ENCODE measurements at places on chromosomes 1 and 21.
A peak's percentile ranks its signal among the peaks of the same experiment; 100 is the strongest.

DNA sequence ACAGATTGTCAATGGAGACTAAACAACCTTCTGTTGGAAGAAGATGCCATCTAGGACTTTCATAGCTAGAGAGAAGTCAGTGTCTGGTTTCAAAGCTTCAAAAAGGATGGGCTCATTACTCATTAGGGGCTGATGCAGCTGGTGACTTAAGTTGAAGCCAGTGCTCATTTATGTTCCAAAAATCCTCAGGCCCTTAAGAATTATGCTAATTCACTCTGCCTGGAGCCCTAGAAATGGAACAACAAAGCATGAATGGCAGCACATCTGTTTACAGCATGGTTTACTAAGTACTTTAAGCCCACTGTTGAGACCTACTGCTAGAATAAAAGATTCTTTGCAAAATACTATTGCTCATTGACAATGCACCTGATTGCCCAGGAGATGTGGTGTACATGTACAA lies 63.7 kb downstream of the TTC3 start:
- no peaks in the 10 kb centered on the region for H3K27me3 ChIP-seq
- no peak overlapping the region for H3K4me3 ChIP-seq
- no peak for DNase-seq

DNA sequence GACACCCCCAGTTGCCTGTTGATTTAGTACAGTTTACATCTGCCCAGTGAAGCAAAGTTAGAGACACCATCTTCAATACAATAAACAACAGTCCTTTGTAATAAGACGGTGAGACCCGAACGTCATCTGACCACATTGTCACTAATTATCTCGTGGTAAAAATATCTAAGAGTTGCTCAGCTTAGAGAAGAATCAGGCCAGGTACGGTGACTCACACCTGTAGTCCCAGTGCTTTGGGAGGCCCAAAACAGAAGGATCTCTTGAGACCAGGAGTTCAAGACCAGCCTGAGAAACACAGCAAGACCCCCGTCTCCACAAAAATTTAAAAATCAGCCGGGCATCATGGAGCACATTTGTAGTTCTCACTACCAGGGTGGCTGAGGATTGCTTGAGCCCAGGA lies 53.5 kb downstream of the CD34 start:
- H3K27ac ChIP-seq, result no peak overlapping the region
- H3K4me1 ChIP-seq, result peaks cover 5% of the 10 kb centered on the region
- no peaks in the 10 kb centered on the region for H3K27me3 ChIP-seq
- no peak overlapping the region for H3K4me3 ChIP-seq

GRCh38 chr1:180921891-180922630 lies 9.4 kb downstream of the KIAA1614 start:
- H3K4me3 ChIP-seq, result peak overlapping the region; percentile 56
- H3K27me3 ChIP-seq, result no peaks in the 10 kb centered on the region
- H3K36me3 ChIP-seq, result no peaks in the 10 kb centered on the region
- H3K4me1 ChIP-seq, result peaks cover 27% of the 10 kb centered on the region

DNA sequence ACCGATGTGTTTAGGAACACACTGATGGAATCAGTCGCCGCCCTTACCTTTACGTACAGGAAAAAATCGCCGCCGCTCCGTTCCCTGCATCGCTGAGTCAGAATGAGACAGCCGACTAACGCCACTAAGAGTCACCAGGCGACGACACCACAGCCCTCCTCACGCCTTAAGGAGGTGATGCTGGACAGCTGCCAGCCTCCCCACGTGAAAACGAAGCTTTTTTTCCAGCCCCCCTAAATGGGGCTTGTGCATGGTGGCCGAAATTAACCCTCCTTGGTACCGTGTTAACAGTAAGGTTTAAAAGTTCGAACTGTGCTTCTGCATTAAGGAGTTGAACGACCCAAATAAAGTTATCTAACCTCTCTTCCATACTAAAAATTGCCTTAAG lies 511 bp downstream of the DNTTIP2 start:
- H3K36me3 ChIP-seq, result peaks cover 41% of the 10 kb centered on the region
- no peak for DNase-seq
- peak overlapping the region; percentile 95 for H3K4me3 ChIP-seq
- no peak overlapping the region for H3K27ac ChIP-seq

GRCh38 chr1:237012361-237012760 lies 8.1 kb upstream of the MT1HL1 start:
- H3K27me3 ChIP-seq, result no peaks in the 10 kb centered on the region
- H3K4me3 ChIP-seq, result no peak overlapping the region
- H3K36me3 ChIP-seq, result no peaks in the 10 kb centered on the region

DNA sequence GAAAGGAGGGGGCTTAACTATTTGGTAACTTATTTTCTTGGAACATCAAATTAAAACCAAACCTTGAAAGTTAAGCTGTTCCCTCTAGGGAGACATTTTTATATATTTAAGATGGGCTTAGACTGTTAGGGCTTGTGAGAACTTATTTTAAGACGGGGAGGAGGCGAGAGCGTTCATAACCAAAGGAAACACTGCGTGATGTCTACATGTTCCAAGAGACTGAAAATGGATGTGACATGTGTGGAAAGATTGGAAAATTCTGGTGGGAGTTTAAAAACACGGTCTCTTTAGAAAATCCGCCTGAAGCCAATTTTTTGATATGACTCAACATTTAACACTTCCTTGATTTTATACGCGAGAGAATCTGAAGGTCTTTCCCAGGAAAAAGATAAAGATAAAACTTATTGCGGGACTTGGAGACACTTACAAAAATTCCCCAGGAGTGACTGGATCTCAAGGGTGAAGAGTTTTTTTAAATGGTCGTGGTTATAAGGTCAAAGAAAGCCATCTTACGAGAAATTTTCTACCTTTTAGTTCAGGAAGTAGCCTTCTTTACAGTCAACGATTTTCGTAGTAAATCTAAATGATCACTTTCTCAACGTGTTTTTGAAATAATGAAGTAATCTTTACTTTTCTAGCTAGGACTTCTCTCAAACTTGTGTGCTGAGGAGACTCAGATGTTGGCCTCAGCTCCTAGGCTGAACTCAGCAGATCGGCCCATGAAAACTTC lies 828 bp downstream of the PNRC2 start:
- H3K36me3 ChIP-seq, result peaks cover 32% of the 10 kb centered on the region
- H3K27me3 ChIP-seq, result no peaks in the 10 kb centered on the region
- no peak for DNase-seq

GRCh38 chr1:3657096-3657475 lies 4.8 kb downstream of the TP73 start:
- H3K36me3 ChIP-seq, result no peaks in the 10 kb centered on the region
- no peak overlapping the region for H3K27ac ChIP-seq
- DNase-seq, result no peak
- H3K4me1 ChIP-seq, result no peaks in the 10 kb centered on the region
- H3K4me3 ChIP-seq, result no peak overlapping the region
- H3K27me3 ChIP-seq, result peaks cover 24% of the 10 kb centered on the region

DNA sequence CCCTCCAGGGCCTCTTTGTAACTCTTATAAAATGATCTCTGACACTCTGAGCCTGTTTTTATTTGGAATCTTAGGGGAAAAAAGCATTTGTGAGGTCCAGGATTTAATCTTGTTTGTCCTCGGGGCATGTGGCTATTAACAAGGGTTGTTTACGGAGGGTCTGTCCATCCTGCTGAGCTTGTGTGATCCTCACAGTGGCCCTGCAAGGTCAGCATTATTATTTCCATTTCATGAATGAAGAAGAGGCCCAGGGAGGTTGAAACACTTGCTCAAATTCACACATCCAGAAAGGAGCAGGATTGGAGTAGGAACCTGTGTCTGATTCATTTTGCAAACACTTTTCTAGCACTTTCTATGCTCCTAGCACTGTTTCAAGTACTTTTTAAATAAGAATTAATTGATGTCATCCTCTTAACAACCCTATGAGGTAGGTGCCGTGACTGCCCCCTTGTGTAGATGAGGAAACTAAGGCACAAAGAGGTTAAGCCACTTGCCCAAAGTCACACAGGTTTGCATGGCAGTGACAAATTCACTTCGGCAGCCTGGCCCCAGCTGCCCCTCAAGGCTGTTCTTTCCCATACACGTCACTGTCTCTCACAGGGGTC lies 178.9 kb downstream of the MIS18A start:
- H3K27ac ChIP-seq, result no peak overlapping the region
- no peak overlapping the region for H3K4me3 ChIP-seq
- H3K4me1 ChIP-seq, result no peaks in the 10 kb centered on the region
- no peaks in the 10 kb centered on the region for H3K27me3 ChIP-seq
- peaks cover 10% of the 10 kb centered on the region for H3K36me3 ChIP-seq

DNA sequence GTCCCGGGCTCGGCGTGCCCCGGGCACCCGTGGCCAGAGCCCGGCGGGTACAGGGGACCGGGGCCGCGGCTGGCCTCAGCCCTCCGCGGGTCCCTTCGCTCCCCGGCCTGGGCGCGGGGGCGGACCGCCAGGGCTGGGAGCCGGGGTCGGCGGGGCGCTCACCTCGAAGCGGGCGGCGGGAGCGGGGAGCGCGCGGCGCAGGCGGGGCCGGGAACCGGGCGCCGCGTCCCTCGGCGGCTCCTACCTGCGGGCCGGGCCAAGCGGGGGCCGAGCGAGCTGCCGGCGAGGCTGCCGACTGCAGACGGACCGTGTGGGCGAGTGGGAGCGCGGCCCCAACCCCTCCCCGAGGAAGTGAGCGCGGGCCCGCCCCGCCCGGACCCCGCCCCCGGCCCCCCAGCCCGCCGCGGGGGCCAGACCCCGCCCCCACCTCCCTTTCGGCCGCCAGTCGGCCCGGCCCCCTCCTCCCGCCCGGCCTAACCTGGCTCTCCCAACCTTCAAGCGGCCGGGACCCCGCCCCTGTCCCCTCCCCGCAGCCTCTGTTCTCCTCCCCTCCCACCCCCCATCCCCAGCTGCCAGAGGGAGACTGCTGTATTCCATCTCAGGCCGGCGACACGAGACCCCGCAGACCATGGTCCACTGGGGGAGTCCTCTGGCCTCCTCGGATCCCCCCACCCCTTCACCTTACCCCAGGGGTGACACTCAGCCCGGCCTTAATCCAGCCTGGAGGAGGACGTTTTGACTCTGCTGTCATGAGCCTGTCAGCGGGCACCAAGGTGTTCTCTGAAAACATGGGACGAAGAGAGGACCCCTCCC lies at the start of gene FHL3:
Gene FHL3 (minus strand): TSS at position 320 of the 813 bp plus-strand sequence. CDS start 6,102 bp downstream, outside the sequence.
- no peaks in the 10 kb centered on the region for H3K27me3 ChIP-seq
- no peak within 1 kb of the TSS for H3K27ac ChIP-seq
- peak; percentile 89 for DNase-seq
- peaks cover 15% of the 10 kb centered on the region for H3K4me1 ChIP-seq

DNA sequence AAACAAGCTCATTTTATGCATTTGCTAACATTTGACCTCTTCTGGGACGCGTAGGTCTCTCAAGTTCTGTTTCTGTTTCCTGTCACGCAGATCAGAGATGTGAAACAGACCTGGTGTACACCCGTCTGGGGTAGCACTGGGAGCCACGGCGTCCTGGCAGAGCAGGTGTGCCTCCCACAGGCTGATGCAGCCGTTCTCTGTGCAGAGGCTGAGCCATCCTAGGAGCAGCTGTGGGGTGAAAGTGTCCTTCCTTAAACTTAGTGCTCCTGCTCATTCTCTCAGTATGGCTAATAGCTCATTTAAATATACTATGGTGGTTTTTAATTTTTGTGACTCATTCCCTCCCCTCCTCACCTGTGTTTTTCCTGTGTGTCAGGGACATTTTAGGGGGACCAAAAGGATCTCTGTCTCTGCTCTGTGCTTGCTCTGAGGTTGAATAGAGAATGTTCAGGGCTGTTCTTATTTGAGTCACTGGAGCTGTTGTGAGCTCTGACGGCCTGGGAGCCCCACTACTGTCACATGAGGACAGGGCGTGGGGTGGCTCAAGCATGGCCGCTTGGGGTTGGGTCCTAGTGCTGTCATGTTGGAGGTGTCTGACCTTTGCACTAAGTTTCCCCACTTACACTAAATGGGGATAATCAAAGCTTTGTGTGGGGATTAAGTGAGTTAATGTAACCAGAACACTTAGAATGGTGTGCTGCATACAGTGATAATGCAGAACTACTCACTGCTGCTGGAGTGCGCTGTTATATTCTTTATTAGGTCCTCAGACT lies 43.0 kb downstream of the GALNT2 start:
- peaks cover 16% of the 10 kb centered on the region for H3K36me3 ChIP-seq
- H3K4me3 ChIP-seq, result peak overlapping the region; percentile 15
- no peak overlapping the region for H3K27ac ChIP-seq
- no peaks in the 10 kb centered on the region for H3K27me3 ChIP-seq
- peaks cover 20% of the 10 kb centered on the region for H3K4me1 ChIP-seq
- no peak for DNase-seq

DNA sequence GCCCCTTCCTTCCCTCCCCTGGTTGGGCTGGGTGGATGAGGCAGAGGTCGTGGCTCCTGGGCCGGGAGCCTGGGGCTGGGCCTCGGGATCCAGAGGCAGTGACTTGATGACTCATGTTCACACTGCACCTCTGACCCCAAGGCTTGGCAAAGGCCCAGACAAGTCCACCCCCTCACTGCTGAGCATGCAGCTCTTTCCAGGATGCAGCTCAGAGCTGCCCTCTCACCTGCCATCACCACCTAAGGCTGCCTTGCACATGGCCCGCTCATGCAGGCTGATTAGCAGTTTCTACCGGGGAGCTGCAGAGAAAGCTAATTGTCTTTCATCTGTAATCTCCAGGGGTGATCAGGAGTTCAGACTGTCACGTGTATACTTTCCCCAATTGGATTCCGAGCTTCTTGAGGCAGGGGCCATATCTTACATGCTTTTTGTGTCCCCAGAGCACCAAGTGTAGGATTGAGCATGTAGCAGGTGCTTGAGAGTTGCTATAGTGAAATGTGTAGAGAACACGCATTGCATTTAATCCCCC lies 62.1 kb downstream of the LRRN2 start:
- no peaks in the 10 kb centered on the region for H3K4me1 ChIP-seq
- H3K4me3 ChIP-seq, result no peak overlapping the region
- no peak overlapping the region for H3K27ac ChIP-seq
- no peaks in the 10 kb centered on the region for H3K36me3 ChIP-seq
- no peak for DNase-seq
- H3K27me3 ChIP-seq, result no peaks in the 10 kb centered on the region

GRCh38 chr1:213714645-213715044 lies 273.1 kb upstream of the PROX1 start:
- DNase-seq, result peak; percentile 44
- no peak overlapping the region for H3K27ac ChIP-seq
- H3K27me3 ChIP-seq, result no peaks in the 10 kb centered on the region
- H3K4me3 ChIP-seq, result no peak overlapping the region
- no peaks in the 10 kb centered on the region for H3K4me1 ChIP-seq
- no peaks in the 10 kb centered on the region for H3K36me3 ChIP-seq

DNA sequence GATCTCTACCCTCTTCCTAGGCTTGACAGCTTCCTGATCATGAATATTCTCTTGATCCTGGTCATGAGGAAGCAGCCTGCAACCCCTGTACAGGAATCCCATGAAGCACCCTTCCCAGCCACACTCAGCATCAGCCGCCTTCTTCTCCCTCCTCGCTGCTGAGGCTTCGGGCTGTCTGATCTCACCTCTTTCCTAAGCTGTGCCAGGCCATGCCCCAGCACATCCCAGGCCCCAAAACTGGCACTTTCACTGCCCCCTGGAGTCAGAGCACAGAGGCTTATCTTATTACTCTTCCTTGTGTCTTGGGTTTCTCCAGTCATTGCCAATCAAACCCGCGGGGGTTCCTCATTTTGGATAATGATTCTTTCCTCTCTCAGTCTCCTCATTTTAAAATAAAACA lies 259.5 kb downstream of the RGS7 start:
- no peaks in the 10 kb centered on the region for H3K27me3 ChIP-seq
- DNase-seq, result peak; percentile 36
- peaks cover 2% of the 10 kb centered on the region for H3K4me1 ChIP-seq
- H3K36me3 ChIP-seq, result no peaks in the 10 kb centered on the region
- H3K4me3 ChIP-seq, result no peak overlapping the region

GRCh38 chr1:6842301-6842700 lies 57.0 kb downstream of the CAMTA1 start:
- H3K4me1 ChIP-seq, result no peaks in the 10 kb centered on the region
- DNase-seq, result no peak
- H3K27me3 ChIP-seq, result no peaks in the 10 kb centered on the region
- no peak overlapping the region for H3K4me3 ChIP-seq
